Kidney (tissue), 22 donors: ENCODE measurements at places on chromosomes 1 and 21.

DNA sequence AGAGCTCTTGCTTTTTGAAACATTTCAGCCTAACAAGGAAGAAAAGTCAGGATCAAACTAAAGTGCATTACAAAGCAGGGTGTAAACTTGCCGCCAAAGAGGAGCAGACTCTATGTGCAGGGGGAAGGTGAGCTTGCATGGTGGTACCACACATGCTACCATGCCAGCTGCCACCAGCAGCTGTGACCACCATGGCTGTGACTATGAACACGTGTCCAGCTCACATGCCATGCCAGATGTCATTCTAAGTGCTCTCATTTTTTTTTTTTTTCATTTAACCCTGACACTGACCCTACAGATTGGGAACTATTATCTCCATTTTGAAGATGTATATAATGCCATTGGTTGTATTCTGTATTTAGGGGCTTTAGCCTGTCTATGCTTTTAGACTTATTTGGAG is 79.0 kb downstream of the PCP4 start:
- no peak for DNase-seq

DNA sequence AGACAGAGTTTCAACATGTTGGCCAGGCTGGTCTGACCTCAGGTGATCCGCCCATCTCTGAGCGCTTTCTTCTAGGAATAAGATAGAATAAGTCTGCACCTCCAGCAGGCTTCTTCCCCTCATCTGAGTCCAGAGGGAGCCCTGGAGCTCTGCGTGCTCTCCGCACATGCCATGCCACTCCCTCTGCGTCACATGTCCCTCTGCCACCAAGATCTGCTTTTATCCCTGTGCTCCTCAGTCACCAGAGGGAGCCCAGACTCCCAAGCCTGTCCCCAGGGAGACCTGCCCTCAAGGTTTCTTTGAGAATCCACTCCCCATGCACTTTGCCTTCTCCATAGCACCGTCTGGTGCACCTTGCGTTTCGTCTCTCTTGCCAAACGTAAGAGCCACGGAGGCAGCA is 213.0 kb downstream of the CAMTA1 start:
- no peak for DNase-seq

- no peak for DNase-seq
Observed at GRCh38 chr1:161935264-161935663, 88.4 kb downstream of the OLFML2B start.

GRCh38 chr1:193443886-193444285 is 257.5 kb upstream of the B3GALT2 start:
- no peak for DNase-seq

- no peak for DNase-seq
Observed at GRCh38 chr1:234212764-234213657, 160.2 kb upstream of the COA6 start.

GRCh38 chr1:12546771-12547585 is 71.0 kb downstream of the DHRS3 start:
- DNase-seq = no peak

DNA sequence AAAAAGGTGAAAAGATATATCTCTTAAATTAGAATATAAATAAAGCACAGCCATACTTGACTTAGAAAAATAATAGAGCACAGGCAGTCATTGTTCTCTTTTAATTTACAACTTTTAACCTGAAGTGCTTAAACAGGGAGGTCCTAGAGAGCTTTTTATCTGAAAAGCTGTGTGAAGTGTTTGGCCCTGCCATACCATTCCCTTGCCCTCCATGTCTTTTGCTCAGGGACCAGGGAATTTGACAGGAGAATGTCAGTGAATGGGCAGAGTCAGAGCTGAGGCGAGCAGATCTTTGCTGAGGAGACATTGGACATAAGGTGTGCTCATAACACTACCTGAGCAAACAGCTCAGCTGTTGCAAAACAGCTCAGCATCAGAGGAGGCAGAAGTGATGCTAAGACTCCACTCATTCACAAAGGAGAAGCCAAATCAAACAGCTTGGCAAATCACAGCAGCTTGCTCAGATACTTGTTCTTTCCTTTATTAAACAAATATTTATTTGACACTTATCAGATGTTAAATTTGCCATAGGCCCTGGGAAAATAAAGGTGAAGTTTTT is 14.9 kb upstream of the MGST3 start:
- no peak for DNase-seq

DNA sequence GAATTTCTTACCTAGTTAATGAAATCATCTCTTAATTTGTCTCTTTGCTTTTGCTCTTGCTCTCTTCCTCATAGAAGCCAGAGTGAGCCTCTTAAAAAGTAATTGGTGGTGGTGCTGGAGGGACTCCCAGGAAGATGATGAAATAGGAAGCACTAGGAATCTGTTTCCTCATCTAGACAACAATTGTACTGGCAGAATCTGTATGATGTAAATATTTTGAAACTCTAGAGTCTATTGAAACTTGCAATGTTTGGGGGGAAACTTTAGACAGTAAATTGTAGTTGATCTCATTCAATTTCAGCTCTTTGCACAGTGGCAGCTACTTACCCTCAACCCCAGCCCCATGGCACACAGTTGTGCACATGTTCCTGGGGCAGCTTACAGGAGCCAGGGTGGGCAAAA is 10.6 kb downstream of the RGSL1 start:
- DNase-seq = no peak

GRCh38 chr1:32464716-32465577 is at the start of gene ZBTB8B:
ZBTB8B (plus strand) TSS chr1:32465072; CDS start chr1:32470625, 5,553 bp downstream.
- peak; percentile 97 for DNase-seq

DNA sequence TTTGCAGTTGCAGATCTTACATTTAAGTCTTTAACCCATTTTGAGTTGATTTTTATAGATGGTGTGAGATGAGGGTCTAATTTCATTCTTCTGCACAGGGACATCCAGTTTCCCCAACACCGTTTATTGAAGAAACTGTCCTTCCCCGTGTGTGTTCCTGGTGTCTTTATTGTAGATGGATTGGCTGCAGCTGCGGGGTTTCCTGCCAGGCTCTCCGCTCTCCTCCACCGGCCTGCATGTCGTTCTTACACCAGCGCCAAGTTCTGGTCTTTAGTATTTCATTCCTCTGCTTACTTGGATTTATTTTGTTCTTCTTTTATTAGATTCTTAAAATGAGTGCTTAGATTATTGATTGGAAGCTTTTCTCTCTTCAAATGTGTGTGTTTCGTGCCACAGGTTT is 98.9 kb upstream of the COL6A1 start:
- peak; percentile 18 for DNase-seq

DNA sequence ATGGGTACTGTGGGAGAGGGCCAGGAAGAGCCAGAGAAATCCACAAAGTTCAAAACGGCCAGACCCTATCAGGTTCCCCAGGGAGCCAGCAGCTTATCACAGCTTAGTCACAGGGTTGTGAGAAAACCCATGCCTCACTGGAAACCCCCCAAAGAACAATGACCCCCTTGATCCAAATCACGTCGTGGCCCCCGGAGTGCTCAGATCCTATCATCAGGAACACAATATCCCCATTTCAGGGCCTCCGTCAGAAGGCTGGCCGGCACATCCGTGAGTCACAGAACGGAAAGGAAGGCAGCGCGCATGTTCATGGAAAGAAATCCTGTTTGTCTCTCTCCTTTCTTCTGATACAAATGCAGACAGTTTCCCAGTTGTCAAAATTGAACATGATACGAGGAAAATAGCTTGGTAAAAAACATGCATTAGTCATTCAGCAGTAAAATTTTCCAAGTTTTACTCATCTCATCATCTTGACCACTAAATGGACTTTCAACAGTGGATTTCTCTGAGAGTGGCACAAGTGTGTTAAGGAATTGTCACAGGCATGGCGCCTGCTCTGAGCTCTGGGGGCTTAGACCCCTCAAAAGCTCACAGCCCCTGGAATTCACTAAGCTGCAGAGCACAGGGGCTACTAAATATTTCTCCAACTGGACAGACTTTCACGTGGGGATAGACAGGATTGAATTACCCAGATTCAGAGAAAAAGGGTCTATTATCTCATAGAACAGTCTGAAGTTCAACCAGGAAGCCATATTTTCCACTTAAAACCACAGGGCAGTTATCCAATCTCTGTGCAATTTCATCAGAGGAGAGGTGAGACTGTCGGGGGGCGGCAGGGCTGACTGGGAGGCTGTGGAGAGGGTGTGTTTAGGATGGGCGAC is 124.8 kb downstream of the RIPK4 start:
- no peak for DNase-seq

DNA sequence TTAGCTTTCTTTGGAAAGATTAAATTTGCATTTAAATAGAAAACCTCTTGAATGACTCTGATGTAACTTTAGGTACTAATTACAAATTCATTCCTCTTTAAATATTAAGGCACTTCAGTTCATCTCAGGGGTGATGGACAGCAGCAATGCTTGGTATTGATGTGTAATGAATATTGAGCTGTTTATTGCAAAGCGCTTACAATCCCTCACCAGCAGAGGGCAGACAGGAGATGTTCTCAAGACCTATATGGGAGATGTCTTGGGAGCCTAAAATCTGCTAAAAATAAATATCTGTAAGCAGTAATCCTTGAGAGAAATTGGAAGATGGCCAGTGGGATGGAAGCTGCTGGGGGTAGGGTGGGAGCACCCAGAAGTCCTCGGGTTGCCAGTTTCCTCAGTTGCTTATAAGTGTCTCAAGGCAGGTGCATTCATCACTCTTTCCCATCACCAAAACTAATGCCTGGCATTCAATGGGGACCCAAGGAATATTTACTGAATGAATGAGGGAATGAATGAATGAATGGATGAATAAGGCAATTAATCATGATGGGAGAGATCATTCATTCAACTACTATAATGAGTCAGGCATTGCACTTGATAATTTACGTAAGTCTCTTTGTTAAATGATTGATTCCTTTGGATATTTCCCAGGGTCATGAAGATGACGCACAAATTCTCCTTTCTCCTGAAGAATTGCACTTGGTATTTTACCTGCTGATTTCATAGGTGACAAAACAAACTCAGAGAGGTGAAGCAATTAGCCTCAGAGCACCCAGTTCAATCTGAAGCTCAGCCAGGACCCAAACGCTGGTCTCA is 2.3 kb downstream of the KLHDC8A start:
- no peak for DNase-seq

GRCh38 chr1:244497805-244498204 is 36.7 kb downstream of the CATSPERE start:
- DNase-seq = no peak

GRCh38 chr1:22224091-22224490 is 81.2 kb upstream of the WNT4 start:
- peak; percentile 35 for DNase-seq

DNA sequence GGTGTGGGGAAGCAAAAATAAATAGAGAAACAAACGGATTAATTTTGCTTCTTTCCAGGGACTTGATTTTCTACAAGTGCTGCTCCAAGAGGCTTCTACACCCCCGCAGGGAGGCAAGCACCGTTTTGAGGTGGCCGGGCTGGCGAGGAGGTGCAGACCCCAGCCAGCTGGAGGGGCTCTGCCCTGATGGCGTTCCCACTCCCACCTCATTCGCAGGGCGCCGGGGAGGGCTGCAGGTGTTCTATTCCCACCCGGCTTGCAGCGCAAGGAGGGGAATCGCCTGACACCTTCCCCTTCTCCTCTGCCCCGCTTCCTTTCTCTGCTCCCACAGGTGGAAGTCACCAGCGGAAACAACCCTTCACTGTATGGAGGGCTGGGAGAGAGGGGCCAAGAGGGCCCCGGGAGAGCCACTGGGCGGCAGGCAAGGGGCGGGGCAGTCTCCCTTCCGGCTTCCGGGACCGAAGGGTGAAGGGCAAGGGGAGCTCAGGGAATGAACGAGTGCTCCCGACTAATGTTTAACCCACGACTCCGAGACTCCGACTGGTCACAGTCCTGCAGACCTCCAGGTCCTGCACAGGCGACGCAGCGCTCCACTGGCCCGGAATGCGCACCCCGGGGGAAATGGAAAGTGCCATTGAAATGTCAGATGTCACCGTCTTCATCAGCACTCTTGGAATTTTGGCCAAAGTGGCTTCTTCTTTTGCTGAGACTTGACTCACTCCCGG is 29.1 kb downstream of the TEX35 start:
- DNase-seq = peak; percentile 79

DNA sequence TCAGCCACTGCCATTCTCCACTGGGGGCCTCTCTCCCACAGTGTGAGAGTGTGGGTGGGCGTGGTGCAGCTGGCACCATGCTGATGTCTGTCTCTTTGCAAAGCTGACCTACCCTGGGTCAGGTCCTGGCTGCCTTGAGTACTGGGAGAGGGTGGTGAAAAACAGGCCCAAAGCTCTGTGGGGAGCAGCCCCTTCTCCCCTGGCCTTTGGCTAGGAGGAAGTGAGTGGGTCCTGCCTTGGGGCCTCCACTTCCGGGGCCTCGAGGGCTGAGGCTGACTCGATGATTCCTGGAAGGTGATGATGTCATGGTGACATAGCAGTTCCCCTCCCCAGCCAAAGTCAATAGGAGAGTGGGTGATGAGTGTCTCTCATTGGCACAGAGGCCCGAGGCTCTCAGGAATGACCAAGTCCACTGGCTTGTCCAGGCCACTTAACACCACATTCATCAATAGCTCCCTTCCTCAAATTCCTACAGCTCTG is 53.0 kb downstream of the IER5 start:
- no peak for DNase-seq

GRCh38 chr1:98949621-98950020 is 55.0 kb downstream of the PLPPR5 start:
- no peak for DNase-seq

- DNase-seq = no peak
Observed at GRCh38 chr1:224497714-224498573, 63.3 kb upstream of the WDR26 start.

GRCh38 chr1:80657044-80657643 is 1143.6 kb upstream of the ADGRL2 start:
- DNase-seq = peak; percentile 38

DNA sequence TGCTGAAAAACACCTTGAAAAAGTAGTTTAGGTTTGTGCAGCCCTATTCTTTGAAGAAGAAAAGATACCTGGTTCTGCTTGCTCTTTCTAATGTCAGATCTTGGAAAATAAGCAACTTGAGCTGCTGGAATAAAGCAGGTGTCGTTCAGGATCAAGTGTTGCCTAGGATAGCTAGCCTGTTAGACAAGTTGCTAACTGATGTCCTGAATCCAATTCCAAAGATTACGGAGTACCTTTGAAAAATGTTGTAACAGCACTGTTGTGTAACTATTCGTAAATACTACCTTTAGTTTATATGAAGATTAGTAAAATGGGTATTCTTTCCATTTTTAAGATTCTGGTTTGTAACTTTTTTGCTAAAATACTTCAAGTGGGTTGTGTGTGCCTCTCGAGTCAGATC is 151.5 kb downstream of the CLEC20A start:
- DNase-seq = no peak

- DNase-seq = peak; percentile 74
Observed at GRCh38 chr1:234769986-234770795, 160.2 kb upstream of the IRF2BP2 start.

GRCh38 chr21:37579356-37579755 is 212.8 kb downstream of the DYRK1A start:
- DNase-seq = no peak
